Keratinocyte (primary cell): ENCODE measurements at places on chromosomes 4 and X. TPM values are rescaled to one million over a fixed set of nuclear protein-coding genes. Genes with fewer than 3 reads are reported as not detected.

The XAGE2 gene
- polyA plus RNA-seq = not detected in 3 replicates

DNA sequence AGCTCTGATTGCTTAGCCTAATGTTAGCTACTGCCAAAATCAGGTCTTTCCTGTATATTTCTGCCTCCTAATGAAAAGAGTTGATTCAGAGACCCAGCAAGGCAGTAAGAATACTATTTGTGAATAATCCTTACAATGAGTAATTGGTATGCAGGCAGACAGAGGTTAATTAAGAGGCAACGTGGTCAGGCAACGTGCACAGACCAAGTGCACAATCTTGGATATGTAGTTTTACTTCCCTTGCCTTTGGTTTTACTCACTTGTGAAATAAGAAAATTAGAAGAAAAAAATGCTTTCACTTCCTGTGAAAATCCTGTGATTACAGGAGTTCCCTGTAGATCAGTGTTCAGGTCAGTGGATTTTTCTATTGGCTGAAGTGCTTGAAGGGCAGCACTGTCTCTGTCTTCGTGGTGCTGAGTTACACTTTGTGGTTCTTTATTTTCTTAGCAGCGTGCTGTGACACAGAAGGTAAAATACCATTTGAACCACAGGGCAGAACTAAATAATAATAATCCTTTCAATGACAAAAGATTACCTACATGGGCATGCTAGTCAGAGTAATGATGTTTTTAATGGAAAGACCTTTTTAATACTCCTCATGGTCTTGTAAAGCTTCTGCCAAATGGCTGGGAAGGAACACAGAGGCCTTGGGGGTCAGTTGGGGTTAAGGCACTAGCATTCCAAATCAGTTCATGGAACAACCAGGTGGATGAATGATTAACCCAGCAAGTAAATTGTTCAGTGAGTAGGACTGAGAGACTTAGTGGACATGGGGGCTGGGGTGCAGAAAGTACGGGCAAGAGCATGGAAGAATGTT is 430.9 kb downstream of the MAPK10 start:
- DNase-seq = no peak
- H3K27ac ChIP-seq = no peak overlapping the region
- H3K36me3 ChIP-seq = no peaks in the 10 kb centered on the region
- no peak overlapping the region for H3K4me3 ChIP-seq
- H3K27me3 ChIP-seq = no peaks in the 10 kb centered on the region

The CCDC149 gene
- polyA plus RNA-seq = 2.0 to 3.5 TPM (median 2.1 TPM) in 3 replicates

DNA sequence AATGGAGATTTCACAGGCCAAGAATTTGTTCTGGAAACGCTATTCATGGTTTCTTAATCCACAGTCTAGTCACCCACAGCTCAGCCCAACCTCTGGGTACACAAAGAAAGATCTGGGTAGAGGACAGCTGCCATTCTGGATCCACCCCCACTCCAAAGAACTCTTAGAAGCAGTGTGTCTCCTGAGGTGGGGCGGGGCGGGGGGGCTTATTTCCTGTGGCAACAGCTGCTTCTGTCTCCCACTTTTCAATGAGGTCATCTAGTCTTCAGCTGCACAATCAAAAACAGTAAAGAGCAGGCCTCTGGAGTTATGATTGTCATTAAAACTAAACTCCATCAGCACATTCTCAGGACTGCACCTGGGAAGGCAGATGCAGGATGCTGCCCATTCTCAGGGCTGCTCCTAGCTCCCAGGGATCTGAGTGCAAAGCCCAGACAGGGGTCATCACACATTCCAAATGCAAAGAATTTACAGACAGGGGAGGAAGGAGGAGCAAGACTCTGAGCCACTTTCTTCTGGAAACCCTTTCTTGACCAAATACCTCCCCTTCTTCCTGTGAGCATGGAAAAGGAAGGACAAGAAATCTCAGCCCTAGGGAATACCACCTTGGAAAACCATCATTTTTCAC is 207.3 kb downstream of the HS6ST2 start:
- peaks cover under 1% of the 10 kb centered on the region for H3K27me3 ChIP-seq
- H3K27ac ChIP-seq = no peak overlapping the region
- H3K36me3 ChIP-seq = no peaks in the 10 kb centered on the region
- H3K4me3 ChIP-seq = no peak overlapping the region
- no peaks in the 10 kb centered on the region for H3K4me1 ChIP-seq
- DNase-seq = no peak

The SOD3 gene
- polyA plus RNA-seq = 0.07 TPM in 1 of 3 replicates, not detected in the others

The GAGE12J gene
- not detected in 3 replicates for polyA plus RNA-seq

DNA sequence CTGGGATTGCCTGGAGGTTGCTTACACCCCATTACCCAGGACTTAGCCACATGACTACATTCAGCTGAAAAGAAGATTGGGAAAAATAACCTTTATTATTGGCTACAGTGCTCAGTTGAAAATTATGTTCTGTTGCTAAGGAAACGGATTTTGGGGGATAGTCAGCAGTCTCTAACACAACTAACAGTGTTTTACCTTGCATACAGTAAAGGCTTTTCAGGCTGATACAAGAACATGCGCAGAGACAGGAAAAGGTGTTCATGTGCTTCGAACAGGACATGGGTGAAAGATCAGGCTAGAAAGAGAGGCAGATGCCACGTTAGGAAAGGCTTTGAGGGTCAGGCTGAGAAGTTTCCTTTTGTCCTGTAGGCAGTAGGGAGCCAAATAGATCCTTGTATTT is 14.8 kb upstream of the RHOH start:
- H3K36me3 ChIP-seq = no peaks in the 10 kb centered on the region
- no peak overlapping the region for H3K4me3 ChIP-seq
- peak overlapping the region; percentile 87 for H3K27ac ChIP-seq
- no peaks in the 10 kb centered on the region for H3K27me3 ChIP-seq

DNA sequence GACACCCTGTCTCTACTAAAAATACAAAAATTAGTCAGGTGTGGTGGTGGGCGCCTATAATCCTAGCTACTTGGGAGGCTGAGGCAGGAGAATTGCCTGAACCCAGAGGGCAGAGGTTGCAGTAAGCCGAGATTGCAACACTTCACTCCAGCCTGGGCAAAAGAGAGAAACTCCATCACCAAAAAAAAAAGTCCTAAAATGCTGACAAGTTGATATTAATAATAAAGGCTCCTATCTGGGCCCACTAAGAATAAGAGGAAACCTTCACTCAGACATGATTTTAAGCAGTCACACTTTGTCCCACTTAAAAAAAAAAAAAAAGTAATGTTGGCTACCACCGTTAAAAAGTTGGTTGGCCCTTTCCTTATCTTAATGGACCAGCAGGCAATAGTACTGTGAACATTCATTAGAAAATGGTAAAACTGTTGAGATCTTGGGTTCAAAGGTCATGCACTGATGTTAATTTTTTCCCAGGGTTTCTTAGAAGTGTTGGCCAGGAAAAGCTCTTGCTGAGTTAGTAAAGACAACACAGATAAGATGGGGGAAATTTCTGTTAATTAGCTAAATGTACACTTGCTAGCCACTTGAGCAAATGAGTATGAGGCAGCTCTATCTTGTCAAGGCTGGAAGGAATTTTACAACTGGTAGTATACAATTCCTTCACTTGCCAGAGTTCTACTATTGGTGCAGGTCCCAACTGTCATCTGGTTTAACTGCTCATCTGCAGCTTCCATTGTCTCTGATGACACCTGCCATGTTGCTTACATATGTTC is 43.6 kb upstream of the BMP2K start:
- H3K36me3 ChIP-seq = no peaks in the 10 kb centered on the region
- no peak overlapping the region for H3K27ac ChIP-seq
- DNase-seq = no peak

The CNGA1 gene
- 0.58 to 0.89 TPM (median 0.85 TPM) in 3 replicates for polyA plus RNA-seq

DNA sequence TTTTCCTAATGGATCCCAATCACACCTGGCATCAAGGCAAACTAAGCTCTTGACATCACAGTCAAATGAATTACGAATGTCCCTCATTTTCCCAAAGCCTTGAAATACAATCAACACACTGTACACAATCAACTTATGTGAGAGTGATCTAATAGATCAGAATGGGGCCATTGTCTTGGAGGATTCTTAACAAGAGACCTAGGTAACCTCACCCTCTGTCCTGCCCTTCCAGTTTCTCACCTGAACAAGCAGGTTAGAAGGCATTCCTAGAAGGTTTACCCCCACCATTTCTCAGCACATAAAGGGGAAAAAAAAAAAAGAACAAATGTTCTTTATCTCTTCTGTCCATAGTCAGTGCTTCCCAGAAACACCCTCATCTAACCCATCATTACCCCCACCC is 6.3 kb downstream of the SLC39A8 start:
- no peak for DNase-seq
- peaks cover 7% of the 10 kb centered on the region for H3K4me1 ChIP-seq
- H3K27me3 ChIP-seq = no peaks in the 10 kb centered on the region
- no peak overlapping the region for H3K4me3 ChIP-seq

The ZFP42 gene
- 3.1 to 3.4 TPM (median 3.2 TPM) in 3 replicates for polyA plus RNA-seq

- H3K4me1 ChIP-seq = no peaks in the 10 kb centered on the region
- no peaks in the 10 kb centered on the region for H3K36me3 ChIP-seq
- H3K4me3 ChIP-seq = no peak overlapping the region
- no peak for DNase-seq
Observed at GRCh38 chr4:1466034-1466862, 60.0 kb upstream of the NKX1-1 start.

DNA sequence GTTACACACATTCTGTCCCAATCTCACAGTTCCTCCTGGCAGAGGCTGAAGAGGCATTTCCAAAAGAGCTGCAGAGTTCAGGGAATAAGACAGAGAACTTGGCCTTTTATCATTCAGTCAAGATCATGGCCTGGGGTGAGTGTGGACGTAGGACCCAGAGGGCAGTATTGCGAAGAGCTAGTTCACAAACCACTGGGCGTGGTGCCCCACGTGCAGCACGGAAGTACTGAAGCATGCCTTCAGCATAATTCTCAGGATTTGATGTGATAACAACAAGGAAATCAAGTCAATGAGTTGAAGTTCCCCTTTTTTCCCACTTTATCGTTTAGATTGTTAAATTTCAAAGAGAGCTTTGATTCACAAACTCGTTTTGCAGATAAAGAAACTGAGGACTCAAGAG is 117.7 kb downstream of the RELL1 start:
- H3K27ac ChIP-seq = no peak overlapping the region
- DNase-seq = no peak
- no peak overlapping the region for H3K4me3 ChIP-seq
- H3K27me3 ChIP-seq = no peaks in the 10 kb centered on the region
- no peaks in the 10 kb centered on the region for H3K4me1 ChIP-seq
- H3K36me3 ChIP-seq = no peaks in the 10 kb centered on the region

The SSX4B gene
- not detected in 3 replicates for polyA plus RNA-seq

The SLC10A7 gene
- polyA plus RNA-seq = 7.6 to 12.7 TPM (median 8.6 TPM) in 3 replicates

DNA sequence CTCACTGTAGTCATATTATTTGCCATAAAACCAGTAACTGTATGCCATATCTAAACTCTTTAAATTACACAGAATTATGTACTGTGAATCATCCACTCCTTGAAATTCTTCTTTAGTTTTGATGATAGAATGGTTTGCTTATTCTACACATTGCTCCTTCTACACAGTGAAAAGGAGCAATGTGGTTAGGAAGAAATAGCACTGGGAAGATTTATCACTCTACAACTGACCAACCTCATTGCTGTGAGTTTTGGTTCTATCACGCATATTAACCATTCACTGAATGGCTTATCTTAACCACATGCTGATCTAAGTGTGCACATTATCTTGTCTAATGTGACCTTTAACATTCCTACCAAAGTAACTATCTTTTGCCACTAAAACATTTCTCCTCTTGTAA is 415.7 kb upstream of the NDST4 start:
- no peaks in the 10 kb centered on the region for H3K27me3 ChIP-seq
- H3K4me3 ChIP-seq = no peak overlapping the region
- H3K4me1 ChIP-seq = no peaks in the 10 kb centered on the region
- H3K27ac ChIP-seq = no peak overlapping the region
- DNase-seq = no peak
- no peaks in the 10 kb centered on the region for H3K36me3 ChIP-seq

The IGSF1 gene
- not detected in 3 replicates for polyA plus RNA-seq

DNA sequence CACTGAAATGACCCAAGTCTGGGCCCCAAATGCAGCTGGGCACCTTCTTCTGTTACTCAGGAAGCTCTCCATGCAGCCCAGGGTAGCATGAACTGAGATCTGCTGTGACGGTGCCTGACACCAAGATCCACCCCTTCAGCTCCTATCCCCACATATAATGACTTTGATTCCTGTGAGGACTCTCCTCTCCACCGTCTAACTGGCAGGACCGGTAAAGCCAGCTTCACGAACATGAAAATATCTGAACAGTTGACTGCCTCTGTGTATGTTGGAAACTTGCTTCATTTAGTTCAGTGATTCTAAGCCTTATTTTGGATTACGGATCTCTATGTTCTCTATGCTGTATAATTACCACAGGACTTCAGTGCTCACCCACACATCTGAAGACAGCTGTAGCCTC is 115.5 kb upstream of the TMEM150C start:
- no peak overlapping the region for H3K27ac ChIP-seq
- H3K4me3 ChIP-seq = no peak overlapping the region
- no peak for DNase-seq
- H3K27me3 ChIP-seq = no peaks in the 10 kb centered on the region
- no peaks in the 10 kb centered on the region for H3K4me1 ChIP-seq
- peaks cover 11% of the 10 kb centered on the region for H3K36me3 ChIP-seq

DNA sequence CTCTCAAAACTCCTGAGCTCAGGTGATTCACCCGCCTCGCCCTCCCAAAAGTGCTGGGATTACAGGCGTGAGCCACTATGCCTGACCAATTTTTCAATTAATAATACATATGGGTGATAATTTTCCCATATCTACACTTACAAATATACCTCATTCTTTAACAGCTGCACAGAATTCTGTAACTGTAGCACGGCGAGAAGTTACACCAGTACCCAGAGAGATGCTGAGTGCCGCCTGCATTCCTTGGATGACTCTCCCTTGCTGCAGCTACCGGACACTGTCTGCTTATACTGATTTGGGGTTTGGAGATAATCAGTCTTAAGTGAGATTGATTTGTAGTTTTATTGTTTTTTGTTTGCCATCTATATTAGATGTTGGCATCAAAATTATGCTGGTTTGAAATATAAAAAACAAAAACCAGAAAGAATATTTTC is 5.8 kb downstream of the TIFA start:
- H3K4me1 ChIP-seq = peaks cover 30% of the 10 kb centered on the region
- H3K27ac ChIP-seq = no peak overlapping the region
- H3K36me3 ChIP-seq = no peaks in the 10 kb centered on the region

DNA sequence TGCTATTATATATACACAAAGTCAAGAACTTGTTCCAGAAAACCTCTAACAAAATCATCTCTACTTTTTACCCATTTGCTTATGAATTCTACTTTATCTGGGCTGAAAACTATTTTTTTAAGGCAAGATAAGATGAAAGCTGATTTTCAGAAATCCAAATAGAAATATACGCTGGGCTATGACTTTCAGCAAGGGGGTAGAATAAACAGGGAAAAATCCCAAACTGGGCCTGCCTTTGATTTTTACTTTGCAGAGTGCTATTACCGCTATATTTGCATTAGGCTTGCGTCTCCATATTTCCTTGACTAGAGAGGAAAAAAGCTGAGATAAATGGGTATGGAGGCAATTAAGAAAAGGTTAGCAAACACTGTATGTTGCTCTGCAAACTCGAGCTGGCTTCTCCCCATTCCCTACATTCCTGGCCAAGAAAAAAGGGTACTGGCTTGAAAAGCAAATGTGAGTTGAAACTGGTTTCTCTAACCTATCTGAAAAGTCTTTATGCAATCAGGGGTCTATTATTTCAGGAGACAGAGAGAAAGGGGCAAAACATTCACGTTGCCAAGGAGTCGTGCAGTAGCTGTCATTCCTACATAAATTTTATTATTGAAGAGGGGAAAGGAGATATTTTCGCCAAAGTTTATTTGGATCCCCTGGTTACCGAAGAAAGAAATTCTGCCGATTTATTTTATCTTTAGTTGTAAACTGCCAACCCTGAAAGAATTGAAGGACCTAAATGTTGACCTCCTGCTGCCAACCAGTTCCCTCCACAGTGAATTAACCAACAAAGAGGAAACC is 2.2 kb downstream of the TMEM47 start:
- no peak overlapping the region for H3K27ac ChIP-seq
- H3K27me3 ChIP-seq = peaks cover 16% of the 10 kb centered on the region
- H3K4me1 ChIP-seq = no peaks in the 10 kb centered on the region
- no peak for DNase-seq
- H3K4me3 ChIP-seq = no peak overlapping the region

GRCh38 chr4:75235359-75235951 is 278.7 kb downstream of the RCHY1 start:
- H3K36me3 ChIP-seq = no peaks in the 10 kb centered on the region
- no peak overlapping the region for H3K4me3 ChIP-seq
